ENCODE measurements at places on chromosomes 11 and 22. TPM values are rescaled to one million over a fixed set of nuclear protein-coding genes. Genes with fewer than 3 reads are reported as not detected.

DNA sequence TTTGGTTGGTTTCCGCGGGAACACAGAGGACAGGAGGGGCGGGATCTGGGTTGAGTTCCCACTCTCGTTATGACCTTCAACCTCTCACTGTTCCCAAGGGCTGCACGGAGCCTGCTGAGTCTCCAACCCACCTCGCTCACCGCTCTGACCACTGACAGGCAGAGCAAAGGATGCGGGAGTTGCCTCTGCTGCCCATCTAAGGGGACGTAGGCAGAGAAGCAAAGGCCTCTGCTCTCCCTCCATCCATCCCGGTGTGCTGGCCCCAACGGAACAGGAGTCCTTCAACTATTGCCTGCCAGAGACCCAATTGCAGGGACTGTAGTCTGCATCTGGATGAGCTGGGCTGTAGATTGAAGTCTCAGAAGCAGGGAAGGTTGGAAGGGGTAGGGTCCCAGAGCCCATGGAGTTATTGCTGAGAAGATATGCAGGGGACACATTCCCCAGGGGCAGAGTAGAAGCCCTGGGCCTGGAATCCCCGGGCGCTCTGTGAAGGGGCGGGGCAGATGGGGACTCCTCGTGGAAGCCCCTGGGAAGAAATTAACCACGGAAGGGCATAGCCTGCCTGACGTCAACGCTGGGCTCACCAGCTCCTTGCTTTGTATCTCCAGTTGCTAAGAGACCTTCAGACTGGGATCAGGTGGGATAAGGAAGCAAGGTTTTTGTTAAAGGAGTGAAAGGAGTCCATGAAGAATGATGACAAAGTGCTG, 12.7 kb upstream of the FXYD2 start:
- no peak for DNase-seq

Gene ZNF215
- 14.8 TPM for total RNA-seq

Gene RAG2
- total RNA-seq, result 0.15 TPM

Gene LRRC75B
- total RNA-seq, result 19.0 TPM

Gene FERMT3
- total RNA-seq, result 0.31 TPM

- DNase-seq, result no peak
Measured at GRCh38 chr11:32379719-32380118, 55.6 kb downstream of the WT1 start.

Gene IL17REL
- not detected for total RNA-seq

DNA sequence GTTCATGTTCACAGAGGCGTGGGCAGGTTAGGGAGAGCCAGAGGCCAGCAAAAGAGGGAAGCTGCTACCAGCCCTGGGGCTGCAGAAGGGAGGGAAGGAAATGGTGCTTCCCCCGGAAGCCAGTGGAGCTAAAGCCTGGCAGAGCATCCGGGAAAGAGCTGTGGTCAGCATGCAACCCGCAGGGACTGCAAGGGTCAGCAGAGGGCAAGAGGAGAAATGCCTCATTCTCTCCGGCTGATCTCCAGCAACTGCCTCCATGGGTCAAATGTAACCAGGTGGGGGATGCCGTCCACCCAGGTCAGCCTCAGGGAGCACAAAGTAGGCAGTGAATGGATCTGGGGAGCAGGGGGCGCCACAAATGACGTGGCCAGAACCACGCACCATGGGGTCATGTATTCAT, 36.9 kb upstream of the PRR5 start:
- peak; percentile 23 for DNase-seq

DNA sequence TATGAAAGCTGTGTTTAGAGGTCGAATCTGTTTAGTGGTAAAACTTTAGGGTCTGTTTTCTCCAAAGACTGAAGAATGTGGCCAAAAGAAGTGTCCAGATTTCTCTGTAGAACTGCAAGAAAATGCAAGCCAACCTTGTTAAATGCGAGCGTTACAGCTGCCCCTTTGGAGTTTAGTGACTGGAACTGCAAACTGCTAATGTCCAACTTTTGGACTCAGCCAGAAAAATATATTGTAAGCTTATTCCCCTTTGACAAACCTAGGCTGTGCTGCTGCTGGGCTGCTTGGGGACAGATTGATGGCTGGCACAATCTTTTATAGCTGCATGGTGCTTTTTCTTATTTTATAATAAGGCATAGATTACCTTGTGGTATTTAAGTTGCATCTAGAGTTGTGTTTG, 3.9 kb downstream of the TEAD1 start:
- no peak for DNase-seq

Gene OSM
- not detected for total RNA-seq

- no peak for DNase-seq
Measured at GRCh38 chr22:28710576-28711191, 30.9 kb downstream of the CHEK2 start.

Gene MS4A12
- not detected for total RNA-seq

Gene DMC1
- total RNA-seq, result 22.8 TPM

DNA sequence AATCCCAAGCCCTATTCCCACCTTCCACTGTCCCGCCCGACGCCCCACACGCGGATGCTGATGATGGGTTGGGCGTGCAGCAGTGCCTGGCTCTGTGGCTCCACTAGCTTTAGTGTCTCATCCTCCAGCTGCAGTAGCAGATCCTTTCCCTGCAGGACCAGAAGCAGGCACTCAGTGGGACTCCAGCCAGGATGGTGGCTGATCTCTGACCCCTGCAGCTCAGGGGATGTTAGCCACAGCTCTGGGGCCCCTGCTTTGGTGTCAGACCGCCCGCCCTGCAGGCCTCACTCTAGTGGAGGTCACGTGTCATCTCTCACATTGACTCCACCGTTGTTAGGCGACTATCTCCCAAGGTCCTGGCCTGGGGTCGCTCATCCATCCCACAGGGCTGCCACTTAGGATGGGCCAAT, 11.8 kb downstream of the SMPD1 start:
- DNase-seq, result no peak

GRCh38 chr11:102709201-102709945, 3.8 kb upstream of the MMP27 start:
- no peak for DNase-seq

DNA sequence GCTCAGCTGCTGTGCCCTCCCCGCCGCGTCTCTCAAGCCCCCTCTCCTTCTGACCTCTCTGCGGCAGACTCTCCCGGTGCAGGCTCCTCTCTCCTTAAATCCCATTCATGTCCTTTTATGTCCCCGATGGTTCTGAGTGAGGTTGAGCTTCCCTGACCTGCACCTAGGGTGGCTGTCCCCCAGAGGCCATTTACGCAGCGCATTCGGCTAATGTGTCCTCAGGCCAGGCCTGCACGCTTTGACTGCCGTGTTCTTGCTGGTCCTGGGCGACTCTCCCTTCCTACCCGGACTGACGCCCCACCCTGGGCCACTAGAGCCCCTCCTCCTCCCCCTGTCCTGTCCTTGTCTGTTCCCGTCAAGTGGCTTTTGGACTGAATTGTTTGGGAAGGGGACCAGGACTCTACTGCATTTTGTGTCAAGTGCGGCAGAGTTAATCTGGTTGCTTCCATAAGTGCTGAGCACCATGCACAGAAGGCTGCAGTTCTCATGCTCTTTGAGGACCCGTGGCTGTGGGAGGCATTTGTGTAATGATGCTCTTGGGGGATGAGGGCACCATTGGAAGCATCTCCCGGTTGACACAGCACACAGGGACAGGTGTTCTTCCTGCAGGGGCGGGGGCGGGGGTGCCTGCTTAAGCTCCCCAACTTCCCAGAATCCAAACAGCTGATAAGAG, 37.1 kb downstream of the IGHMBP2 start:
- no peak for DNase-seq

Gene DGCR6
- 5.2 TPM for total RNA-seq

- no peak for DNase-seq
Measured at GRCh38 chr11:103798026-103798425, 238.4 kb upstream of the DDI1 start.

DNA sequence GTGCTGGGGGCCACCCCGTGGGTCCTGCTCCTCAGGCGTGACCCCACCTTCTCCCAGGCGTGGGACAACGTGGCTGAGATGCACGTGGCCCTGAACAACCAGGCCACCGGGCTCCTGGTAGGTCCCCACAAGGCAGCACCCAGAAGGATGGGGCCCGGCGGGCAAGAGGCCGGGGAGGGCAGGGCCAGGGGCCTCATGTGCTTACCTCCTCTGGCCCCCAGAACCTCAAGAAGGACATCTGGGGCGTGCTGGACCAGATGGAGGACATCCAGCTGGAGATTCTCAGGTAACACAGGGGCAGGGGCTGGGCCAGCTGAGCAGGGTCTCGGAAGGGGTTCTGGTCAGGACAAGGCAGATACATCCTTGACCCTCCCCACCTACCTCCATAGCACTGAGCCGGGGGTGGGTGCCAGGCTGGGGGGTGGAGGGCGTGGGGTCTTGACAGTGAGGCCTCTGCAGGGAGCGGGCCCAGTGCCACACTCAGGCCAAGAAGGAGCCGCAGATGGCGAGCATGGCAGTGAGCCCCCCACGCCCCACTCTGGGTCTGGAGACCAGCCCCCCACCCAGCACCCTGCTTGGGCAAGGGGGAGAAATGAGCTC, 186.3 kb downstream of the IGLL1 start:
- DNase-seq, result no peak

DNA sequence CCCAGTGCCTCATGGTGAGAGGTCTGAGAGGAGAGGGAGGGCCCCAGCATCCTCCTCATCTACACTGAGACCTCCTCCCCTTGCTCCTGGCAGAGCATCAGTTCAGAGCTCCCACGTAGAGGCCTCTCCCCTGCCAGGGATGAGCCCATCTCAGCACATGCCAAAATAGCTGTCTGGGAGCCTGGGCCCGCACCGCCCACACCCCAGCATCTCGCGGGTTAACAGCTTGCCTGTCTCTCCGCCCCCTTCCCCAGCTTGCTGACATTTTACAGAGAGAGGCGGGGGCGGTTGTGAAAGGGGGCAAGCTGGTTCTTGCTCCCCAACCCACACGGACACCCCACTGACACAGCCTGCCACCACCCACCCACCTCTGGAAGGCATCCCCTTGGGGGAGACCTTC, 6.4 kb downstream of the DGKZ start:
- DNase-seq, result no peak
